Thyroid gland (tissue), 4 donors: ENCODE measurements at places on chromosomes 16 and 17. TPM values are rescaled to one million over a fixed set of nuclear protein-coding genes. Genes with fewer than 3 reads are reported as not detected.

The HOXB5 gene
- 0.11 TPM for total RNA-seq

The RPTOR gene
- total RNA-seq = 38.2 TPM

The BEAN1 gene
- 0.38 TPM for total RNA-seq

DNA sequence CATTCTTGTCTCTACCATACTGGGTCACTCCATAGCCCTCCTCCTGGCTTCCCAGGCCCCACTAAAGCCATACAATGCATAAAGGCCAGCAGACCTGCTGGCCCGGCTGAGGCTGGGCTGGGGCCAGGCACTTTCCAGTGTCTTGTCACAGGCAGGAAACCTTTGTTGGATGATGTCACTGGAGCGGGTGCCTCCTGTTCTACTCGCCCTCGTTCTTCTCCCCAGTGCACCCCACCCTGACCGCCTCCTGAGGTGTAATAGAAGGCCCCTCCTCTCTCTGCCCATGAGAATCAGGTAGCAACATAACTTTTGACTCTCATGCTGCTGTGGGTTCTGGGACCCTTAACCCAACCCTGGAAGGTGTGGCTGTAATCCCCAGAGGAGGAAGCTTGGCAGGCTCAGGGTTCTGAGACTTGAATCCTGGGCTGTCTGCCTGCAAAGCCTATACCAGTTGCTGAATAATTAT, 54.2 kb upstream of the IL34 start:
- no peak overlapping the region for H3K4me3 ChIP-seq
- no peaks in the 10 kb centered on the region for H3K36me3 ChIP-seq
- H3K27me3 ChIP-seq = no peaks in the 10 kb centered on the region
- peak; percentile 51 for DNase-seq
- H3K27ac ChIP-seq = peak overlapping the region; percentile 48

The CRHR1 gene
- not detected for total RNA-seq

The SMYD4 gene
- 19.3 TPM for total RNA-seq

GRCh38 chr17:28142305-28142704, 99.8 kb downstream of the NLK start:
- H3K27ac ChIP-seq = no peak overlapping the region
- DNase-seq = no peak
- H3K4me1 ChIP-seq = peaks cover 6% of the 10 kb centered on the region
- H3K36me3 ChIP-seq = no peaks in the 10 kb centered on the region
- H3K4me3 ChIP-seq = no peak overlapping the region

- peaks cover 58% of the 10 kb centered on the region for H3K4me1 ChIP-seq
- peaks cover 39% of the 10 kb centered on the region for H3K36me3 ChIP-seq
- peak; percentile 93 for DNase-seq
- no peaks in the 10 kb centered on the region for H3K27me3 ChIP-seq
- H3K27ac ChIP-seq = peak overlapping the region; percentile 90
- no peak overlapping the region for H3K4me3 ChIP-seq
Observed at GRCh38 chr16:67240506-67240905, 6.8 kb downstream of the FHOD1 start.

The MT3 gene
- total RNA-seq = not detected

- no peaks in the 10 kb centered on the region for H3K4me1 ChIP-seq
- no peak overlapping the region for H3K27ac ChIP-seq
- H3K36me3 ChIP-seq = no peaks in the 10 kb centered on the region
- no peak for DNase-seq
Observed at GRCh38 chr17:81197409-81197795, 25.4 kb downstream of the CEP131 start.

GRCh38 chr16:87926246-87927194, 9.8 kb downstream of the CA5A start:
- H3K27me3 ChIP-seq = no peaks in the 10 kb centered on the region
- H3K27ac ChIP-seq = peak overlapping the region; percentile 75
- no peak overlapping the region for H3K4me3 ChIP-seq
- peak; percentile 88 for DNase-seq

The NPIPB4 gene
- 29.1 TPM for total RNA-seq

The TRIM72 gene
- total RNA-seq = not detected

DNA sequence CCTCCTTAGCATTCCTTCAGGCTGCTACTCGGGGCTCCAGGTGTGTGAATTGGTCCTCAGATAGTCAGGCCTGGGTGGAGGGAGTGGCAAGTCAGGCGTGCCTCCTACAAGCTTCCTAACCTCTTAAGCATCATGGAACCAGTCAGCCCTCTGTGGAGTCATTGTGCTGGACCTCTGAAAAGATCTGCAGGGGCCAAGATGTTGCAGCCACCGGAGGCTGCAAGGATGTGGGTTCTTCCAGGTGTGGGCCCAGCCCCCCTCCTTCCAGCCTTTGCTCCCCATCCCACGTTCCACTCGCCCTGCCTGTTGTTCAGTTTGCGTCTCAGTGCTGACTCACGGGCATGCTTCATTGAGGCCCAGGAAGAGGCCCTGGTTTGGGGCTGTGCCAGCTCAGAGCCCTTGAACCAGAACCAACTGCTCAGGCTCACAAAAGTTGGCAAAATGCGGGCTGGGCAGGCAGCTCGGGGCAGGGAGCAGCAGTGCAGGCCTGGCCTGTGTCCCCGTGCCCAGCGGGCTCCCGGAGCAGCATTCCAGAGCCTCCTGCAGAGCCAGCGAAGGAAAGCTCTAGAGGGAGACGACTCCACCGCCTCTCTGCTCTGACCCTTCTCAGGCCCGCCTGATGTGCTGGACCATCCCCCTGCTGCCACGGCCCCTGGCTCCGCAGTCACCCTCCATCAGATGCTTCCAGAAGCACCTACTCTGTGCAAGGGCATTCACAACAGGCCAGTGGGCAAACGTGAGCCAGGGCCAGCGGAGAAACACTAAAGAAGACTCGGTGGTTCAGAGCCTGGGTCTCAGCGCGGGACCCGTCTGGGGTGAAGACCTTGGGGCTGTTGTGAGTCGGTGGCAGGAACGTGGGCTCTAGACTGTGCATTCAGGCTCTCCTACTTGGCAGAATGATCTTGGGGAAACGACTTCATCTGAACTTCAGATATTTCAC, 7.5 kb downstream of the LDHD start:
- no peak overlapping the region for H3K4me3 ChIP-seq
- H3K36me3 ChIP-seq = no peaks in the 10 kb centered on the region
- peak; percentile 99 for DNase-seq
- H3K4me1 ChIP-seq = peaks cover 53% of the 10 kb centered on the region
- no peaks in the 10 kb centered on the region for H3K27me3 ChIP-seq

The NLE1 gene
- 13.6 TPM for total RNA-seq

The SEZ6L2 gene
- total RNA-seq = 0.40 TPM

The PRR29 gene
- total RNA-seq = 1.7 TPM

DNA sequence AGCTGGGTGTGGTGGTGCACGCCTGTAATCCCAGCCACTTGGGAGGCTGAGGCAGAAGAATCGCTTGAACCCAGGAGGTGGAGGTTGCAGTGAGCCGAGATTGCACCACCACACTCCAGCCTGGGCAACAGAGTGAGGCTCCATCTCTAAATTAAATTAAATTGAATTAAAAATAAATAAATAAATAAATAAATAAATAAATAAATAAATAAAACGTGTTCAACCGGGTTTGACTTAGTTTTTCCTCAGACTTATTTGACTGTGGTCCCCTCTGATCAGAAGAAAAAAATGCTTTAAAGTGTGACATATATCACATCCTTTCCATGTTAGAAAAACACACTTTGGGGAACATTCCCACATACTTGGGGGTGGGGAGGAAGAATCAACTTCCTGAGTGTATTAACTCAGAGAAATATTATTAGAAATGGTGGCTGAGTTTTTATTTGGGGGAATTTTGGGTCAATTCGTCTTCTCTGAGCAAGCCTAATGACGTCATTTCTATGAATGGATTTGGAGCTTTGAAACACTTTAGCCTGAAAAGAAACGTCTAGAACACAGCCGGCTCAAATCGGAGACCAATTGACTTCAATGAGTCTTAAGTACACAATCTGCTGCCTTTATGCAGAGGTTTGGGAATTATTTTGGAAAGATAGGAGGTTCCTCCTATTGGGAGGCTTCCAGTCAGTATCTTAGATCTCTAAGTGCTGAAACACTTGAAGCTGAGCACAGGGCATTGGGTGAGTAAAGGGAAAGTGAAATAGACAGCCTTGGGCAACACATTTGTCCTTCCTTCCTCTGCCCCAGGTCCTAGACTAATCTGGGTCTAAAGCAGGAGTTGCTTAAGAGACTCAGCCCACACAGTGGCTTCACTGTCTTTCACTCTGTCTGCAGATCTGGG, 132.6 kb downstream of the PITPNC1 start:
- peaks cover 18% of the 10 kb centered on the region for H3K4me1 ChIP-seq
- H3K27ac ChIP-seq = no peak overlapping the region
- no peak overlapping the region for H3K4me3 ChIP-seq
- no peaks in the 10 kb centered on the region for H3K36me3 ChIP-seq
- no peaks in the 10 kb centered on the region for H3K27me3 ChIP-seq

The CAPN15 gene
- 24.5 TPM for total RNA-seq

DNA sequence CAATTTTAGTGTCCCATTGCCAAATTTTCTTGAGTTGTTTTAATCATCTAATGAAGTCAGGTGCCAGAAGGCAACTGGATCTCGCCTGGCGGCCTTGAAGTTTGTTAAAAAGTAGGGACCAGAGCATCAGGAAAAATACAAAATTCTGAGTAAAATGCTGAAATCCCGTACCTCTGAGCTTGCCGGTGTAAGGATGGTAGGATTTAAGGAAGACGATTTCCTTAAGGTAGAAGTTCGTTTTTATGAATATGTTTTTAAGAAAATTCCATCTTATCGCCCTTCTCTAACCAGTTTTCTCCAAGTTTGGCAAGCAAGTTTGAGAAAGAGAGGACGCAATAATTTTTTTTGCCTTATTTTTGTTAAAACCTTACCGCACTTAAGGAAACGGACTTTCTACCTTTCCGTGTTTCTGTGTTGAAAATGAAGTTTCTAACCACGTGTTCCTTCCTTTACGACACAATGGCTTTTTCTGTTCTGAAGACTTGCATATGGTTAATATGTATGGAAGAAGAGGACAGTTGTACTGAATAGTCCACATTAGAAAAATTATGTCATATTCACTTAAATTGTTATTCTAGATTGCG, 748 bp downstream of the ATF7IP2 start:
- H3K4me3 ChIP-seq = peak overlapping the region; percentile 47
- H3K27me3 ChIP-seq = no peaks in the 10 kb centered on the region
- H3K27ac ChIP-seq = peak overlapping the region; percentile 69
- DNase-seq = no peak
- H3K4me1 ChIP-seq = peaks cover 5% of the 10 kb centered on the region
- H3K36me3 ChIP-seq = no peaks in the 10 kb centered on the region

The QRICH2 gene
- 7.3 TPM for total RNA-seq

The ITGAX gene
- total RNA-seq = 0.11 TPM

DNA sequence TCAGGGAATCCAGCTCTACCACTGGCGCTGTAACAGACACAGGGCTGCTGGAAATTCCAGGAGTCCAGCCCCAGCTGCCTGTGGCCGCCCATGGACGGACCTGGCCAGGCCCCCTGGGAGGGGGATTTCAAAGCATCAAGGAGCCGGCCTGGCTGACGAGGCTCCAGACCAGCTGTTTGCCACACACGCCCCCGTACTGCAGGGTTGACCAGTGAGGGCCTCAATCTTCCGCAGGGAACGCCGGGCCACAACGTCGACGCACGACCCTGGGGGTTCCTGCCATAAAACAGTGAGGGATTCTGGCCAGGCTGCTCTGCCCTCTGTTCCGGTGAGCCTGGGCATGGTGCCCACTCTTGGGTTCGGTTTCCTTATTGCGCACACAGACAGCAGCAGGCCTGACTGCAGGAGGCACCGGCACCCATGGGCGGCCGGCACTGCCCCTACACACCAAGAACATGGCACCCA, 3.7 kb downstream of the LMF1 start:
- no peak for DNase-seq
- H3K27ac ChIP-seq = no peak overlapping the region
- peaks cover 31% of the 10 kb centered on the region for H3K4me1 ChIP-seq
- no peaks in the 10 kb centered on the region for H3K36me3 ChIP-seq

- no peak overlapping the region for H3K4me3 ChIP-seq
- H3K36me3 ChIP-seq = no peaks in the 10 kb centered on the region
- H3K27ac ChIP-seq = no peak overlapping the region
- H3K27me3 ChIP-seq = no peaks in the 10 kb centered on the region
- H3K4me1 ChIP-seq = peaks cover 18% of the 10 kb centered on the region
Observed at GRCh38 chr16:67770346-67770991, 35.9 kb downstream of the RANBP10 start.

The ZNF267 gene
- 14.6 TPM for total RNA-seq

- no peaks in the 10 kb centered on the region for H3K4me1 ChIP-seq
- H3K27ac ChIP-seq = no peak overlapping the region
- H3K27me3 ChIP-seq = no peaks in the 10 kb centered on the region
- no peak overlapping the region for H3K4me3 ChIP-seq
- H3K36me3 ChIP-seq = no peaks in the 10 kb centered on the region
- no peak for DNase-seq
Observed at GRCh38 chr16:16988963-16989362, 481.8 kb downstream of the XYLT1 start.

GRCh38 chr17:7834542-7834956, 532 bp downstream of the KDM6B start:
- H3K27me3 ChIP-seq = no peaks in the 10 kb centered on the region
- H3K4me3 ChIP-seq = peak overlapping the region; percentile 61
- peak overlapping the region; percentile 99 for H3K27ac ChIP-seq

- H3K4me1 ChIP-seq = no peaks in the 10 kb centered on the region
- H3K4me3 ChIP-seq = no peak overlapping the region
- no peaks in the 10 kb centered on the region for H3K27me3 ChIP-seq
- H3K27ac ChIP-seq = no peak overlapping the region
- DNase-seq = no peak
- H3K36me3 ChIP-seq = no peaks in the 10 kb centered on the region
Observed at GRCh38 chr17:78567991-78568390, 9.2 kb downstream of the DNAH17 start.

The KRT24 gene
- total RNA-seq = not detected

DNA sequence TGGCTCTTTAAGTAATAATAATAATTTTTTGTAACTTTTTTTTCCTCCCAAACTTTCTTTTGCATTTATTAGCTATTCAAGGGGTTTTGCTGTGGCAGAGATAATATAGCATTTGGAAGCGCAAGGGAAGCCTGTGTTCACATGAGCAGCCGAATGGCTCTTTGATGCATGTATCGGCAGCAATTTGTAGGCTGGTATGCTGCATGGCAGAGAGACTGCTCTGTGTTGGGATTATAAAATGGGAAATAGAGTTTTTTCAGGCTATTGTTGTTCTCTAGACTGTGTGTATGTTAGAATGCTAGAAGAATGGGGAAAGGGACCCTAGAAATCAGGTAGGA, 94.6 kb upstream of the SALL1 start:
- H3K27me3 ChIP-seq = no peaks in the 10 kb centered on the region
- DNase-seq = no peak
- no peaks in the 10 kb centered on the region for H3K4me1 ChIP-seq
- no peak overlapping the region for H3K4me3 ChIP-seq
- H3K27ac ChIP-seq = no peak overlapping the region
- no peaks in the 10 kb centered on the region for H3K36me3 ChIP-seq

DNA sequence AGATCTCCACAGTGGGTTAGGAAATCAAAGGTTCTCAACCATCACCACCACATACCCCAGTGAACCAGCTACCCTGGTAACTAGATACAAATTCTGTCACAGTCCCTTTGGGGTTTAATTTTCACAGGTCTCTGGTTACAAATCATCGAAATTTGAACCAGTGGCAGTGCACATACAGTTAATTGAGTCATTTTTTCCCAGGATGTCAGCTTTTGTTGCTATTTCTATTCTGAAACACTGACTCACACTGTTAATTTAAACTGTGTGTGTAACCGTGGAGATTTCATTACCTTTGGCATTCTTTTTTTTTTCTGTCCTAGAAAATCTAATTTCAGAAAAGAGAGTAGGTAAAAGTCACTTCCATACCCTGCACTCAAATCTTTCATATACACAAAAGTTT, 511.5 kb downstream of the TOX3 start:
- no peaks in the 10 kb centered on the region for H3K36me3 ChIP-seq
- H3K27ac ChIP-seq = no peak overlapping the region
- H3K4me3 ChIP-seq = no peak overlapping the region
- H3K4me1 ChIP-seq = peaks cover 5% of the 10 kb centered on the region
- no peaks in the 10 kb centered on the region for H3K27me3 ChIP-seq

The DOC2B gene
- total RNA-seq = 6.7 TPM
